Chondrocyte (in vitro differentiated cells): ENCODE measurements at places on chromosomes 2 and 18.

DNA sequence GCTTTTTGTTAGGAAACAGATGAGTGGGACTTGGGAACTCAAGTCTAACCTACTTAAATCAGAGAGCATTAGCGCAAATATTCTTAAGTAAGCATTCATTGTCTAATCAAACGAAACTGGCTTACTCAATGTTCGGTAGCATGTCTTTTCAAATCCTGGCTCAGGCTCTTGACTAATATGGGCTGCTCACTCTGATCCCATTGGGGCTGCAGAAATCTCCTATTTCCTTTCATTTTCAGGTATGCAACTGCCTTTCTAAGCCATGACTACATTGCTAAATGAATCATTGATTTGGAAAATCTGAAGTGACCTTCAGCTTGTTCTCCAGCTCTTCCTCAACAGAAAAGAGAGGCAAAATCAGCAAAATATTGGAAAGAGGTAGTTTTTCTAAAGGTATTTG lies 2084.4 kb upstream of the PIK3C3 start:
- no peak overlapping the region for H3K27ac ChIP-seq
- H3K4me1 ChIP-seq, result no peaks in the 10 kb centered on the region
- H3K4me3 ChIP-seq, result no peak overlapping the region
- DNase-seq, result no peak
- peaks cover 2% of the 10 kb centered on the region for H3K27me3 ChIP-seq

DNA sequence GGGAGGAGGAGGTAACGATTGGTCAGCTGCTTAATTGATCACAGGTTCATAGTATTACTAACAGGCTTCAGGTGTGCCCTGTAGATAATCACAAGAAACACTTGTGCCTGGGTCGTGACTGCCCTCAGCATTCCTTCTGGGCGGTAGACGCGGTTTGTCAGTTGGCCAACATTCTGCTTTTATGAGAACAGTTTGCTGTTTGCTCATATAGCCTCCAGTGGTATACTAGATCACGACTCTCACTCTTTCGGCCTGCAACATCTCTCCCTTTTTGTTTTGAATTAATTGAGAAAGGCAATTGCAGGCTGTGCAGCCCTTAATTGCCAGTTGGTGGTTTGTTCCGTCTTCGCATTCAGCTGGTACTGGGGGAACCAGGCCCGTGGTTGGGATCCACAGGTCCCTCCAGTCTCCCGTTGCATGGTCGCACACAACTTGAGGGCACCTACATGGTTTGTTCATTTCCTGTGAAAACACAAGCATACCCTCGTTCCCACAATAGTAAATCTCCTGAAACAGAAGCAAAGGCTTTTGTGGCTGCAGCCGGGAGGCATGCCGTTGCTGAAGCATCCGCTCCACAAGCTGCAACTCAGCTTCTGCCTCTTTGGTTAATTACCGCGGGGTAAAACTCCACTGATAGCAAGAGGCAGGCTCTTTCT lies 30.3 kb upstream of the GPR17 start:
- DNase-seq, result peak; percentile 49
- no peaks in the 10 kb centered on the region for H3K27me3 ChIP-seq
- H3K4me1 ChIP-seq, result peaks cover 8% of the 10 kb centered on the region
- no peak overlapping the region for H3K4me3 ChIP-seq

DNA sequence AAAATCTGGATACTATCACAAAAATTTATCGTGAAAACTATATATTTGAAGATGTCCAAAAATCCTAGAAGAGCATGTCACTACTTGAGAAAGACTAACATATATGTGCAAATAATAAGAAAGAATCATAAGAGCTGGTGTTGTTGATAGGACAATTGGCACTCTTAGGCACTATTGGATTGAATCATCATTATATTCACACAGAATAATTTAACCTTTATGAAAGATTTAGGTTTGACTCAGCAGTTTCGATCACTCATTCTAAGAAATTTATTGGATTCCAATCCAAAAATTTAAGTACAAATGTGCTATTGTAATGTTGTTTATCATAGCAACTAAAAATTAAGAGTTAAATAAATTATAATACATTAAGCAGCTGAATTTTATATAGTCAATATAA lies 503.6 kb downstream of the SPAG16 start:
- no peaks in the 10 kb centered on the region for H3K27me3 ChIP-seq
- H3K4me3 ChIP-seq, result no peak overlapping the region
- no peak overlapping the region for H3K27ac ChIP-seq
- no peak for DNase-seq
- no peaks in the 10 kb centered on the region for H3K36me3 ChIP-seq

DNA sequence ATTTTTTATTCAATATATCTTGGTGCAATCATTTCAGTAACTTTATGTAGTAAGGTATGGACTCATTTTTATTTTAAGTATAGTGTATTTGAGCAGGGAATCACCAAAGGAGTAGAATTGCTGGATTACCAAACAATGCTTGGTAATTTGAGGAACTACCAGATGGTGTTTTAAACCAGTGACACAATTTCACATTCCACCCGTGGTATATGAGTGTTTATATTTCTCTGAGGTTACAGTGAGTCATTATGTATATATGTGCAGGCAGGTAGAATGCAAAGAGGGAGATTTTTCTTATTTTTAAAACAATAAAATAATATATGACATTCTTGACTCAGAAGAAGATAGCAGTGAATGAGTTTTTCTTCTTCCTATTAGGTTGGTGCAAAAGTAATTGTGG lies 596.9 kb downstream of the DCC start:
- H3K27me3 ChIP-seq, result no peaks in the 10 kb centered on the region
- no peak overlapping the region for H3K4me3 ChIP-seq
- H3K4me1 ChIP-seq, result no peaks in the 10 kb centered on the region
- no peaks in the 10 kb centered on the region for H3K36me3 ChIP-seq

- no peak for DNase-seq
- peaks cover 3% of the 10 kb centered on the region for H3K4me1 ChIP-seq
- H3K36me3 ChIP-seq, result peaks cover 4% of the 10 kb centered on the region
- H3K4me3 ChIP-seq, result no peak overlapping the region
- no peak overlapping the region for H3K27ac ChIP-seq
Measured at GRCh38 chr2:28707592-28707991, 44.0 kb upstream of the PPP1CB start.

GRCh38 chr2:231664727-231665126 lies 43.6 kb upstream of the PTMA start:
- no peak for DNase-seq
- H3K27me3 ChIP-seq, result no peaks in the 10 kb centered on the region
- H3K4me1 ChIP-seq, result peaks cover 39% of the 10 kb centered on the region
- H3K36me3 ChIP-seq, result no peaks in the 10 kb centered on the region
- H3K4me3 ChIP-seq, result no peak overlapping the region
- H3K27ac ChIP-seq, result peak overlapping the region; percentile 51

DNA sequence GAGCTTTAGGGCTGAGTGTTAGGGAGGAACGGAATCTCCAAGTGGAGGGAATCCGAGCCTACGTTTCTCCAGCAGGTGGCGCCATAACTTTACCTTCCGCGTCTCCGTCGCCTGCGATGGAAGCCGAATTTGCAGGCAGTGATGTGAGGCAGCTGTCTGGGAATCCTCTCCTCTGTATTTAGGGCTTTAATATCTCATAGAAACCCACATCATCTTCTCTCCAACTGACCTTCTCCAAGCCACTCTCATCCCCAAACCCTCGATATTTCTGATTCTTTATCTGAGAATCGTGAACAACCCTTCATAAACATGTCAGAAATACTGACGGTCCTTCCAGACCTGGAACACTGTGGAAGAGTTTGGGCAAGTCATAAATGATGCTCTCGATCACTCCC lies 27.5 kb downstream of the SIX2 start:
- H3K4me1 ChIP-seq, result peaks cover 5% of the 10 kb centered on the region
- H3K36me3 ChIP-seq, result no peaks in the 10 kb centered on the region
- peaks cover 3% of the 10 kb centered on the region for H3K27me3 ChIP-seq
- H3K4me3 ChIP-seq, result no peak overlapping the region

DNA sequence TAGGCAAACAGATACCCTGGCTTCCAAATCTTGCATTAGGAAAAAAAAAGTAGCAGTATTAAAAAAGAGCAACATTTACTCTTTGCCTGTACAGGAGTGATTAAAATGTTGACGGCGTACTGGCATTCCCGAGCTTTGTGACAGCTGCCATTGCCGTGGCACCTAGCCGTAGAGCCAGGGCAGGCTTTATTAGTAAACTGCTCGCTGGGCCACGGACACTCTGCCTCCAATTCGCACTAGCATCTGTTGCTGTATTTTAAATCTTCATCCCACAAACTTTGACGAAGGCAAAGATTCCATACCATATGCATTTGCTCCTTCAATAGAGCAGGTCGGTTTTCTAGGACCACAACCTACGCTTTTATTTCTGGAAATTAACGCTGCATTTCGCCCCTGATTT lies 44.5 kb upstream of the EPHA4 start:
- no peak for DNase-seq
- H3K27ac ChIP-seq, result no peak overlapping the region
- peaks cover 5% of the 10 kb centered on the region for H3K27me3 ChIP-seq
- no peak overlapping the region for H3K4me3 ChIP-seq
- no peaks in the 10 kb centered on the region for H3K4me1 ChIP-seq
